ENCODE measurements at places on chromosomes 7 and 10.

DNA sequence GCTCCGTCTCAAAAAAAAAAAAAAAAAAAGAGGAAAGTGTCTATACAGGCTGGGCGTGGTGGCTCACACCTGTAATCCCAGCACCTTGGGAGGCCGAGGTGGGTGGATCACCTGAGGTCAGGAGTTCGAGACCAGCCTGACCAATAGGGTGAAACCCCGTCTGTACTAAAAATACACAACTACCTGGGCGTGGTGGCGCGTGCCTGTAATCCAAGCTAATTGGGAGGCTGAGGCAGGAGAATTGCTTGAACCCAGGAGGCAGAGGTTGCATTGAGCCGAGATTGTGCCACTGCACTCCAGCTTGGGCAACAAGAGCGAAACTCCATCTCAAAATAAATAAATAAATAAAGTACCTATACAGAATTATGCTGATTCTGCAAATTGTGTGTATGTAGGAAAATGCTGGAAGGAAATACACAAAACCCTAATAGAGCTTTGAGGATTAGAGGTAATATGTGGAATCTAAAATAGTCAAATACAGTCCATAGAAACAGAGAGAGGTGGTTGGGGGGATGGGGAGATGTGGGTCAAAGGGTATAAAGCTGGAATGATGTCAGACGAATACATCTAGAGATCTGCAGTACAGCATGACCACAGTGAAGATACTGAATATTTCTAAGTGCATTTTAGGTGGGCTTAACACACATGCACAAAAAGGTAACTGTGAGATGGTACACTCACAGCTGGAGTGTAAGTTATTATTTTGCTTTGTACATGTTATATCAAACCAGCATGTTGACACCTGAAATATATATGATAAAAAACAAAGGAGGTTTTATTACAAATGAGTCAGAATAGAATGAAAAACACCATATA is 174.5 kb upstream of the KLF14 start:
- DNase-seq = no peak

GRCh38 chr10:86785968-86786367 is 29.5 kb downstream of the BMPR1A start:
- DNase-seq = no peak

DNA sequence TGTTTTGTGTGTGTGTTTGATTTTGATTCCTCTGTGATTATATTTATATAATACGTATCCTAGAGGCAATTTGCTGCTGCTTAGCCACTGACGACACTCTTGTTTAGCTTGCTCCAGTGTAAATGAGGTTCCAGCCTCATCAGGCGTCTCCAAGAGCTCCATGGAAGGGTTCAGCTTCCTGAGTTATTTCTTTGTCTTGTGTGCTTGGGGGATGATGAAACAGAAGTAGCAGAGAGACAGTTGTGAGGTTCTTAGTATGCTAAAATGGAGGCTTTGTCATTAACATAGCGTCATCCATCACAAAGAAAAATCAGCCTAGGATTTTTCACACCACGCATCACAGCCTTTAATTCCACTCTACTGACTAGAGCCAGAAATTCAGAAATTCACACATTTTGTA is 85.1 kb downstream of the KLF6 start:
- DNase-seq = no peak

- DNase-seq = no peak
Observed at GRCh38 chr7:135929722-135930141, 47.4 kb downstream of the MTPN start.

- no peak for DNase-seq
Observed at GRCh38 chr7:128211626-128212025, 29.5 kb upstream of the LEP start.

GRCh38 chr7:13017333-13017857 is 330.0 kb downstream of the ARL4A start:
- no peak for DNase-seq

DNA sequence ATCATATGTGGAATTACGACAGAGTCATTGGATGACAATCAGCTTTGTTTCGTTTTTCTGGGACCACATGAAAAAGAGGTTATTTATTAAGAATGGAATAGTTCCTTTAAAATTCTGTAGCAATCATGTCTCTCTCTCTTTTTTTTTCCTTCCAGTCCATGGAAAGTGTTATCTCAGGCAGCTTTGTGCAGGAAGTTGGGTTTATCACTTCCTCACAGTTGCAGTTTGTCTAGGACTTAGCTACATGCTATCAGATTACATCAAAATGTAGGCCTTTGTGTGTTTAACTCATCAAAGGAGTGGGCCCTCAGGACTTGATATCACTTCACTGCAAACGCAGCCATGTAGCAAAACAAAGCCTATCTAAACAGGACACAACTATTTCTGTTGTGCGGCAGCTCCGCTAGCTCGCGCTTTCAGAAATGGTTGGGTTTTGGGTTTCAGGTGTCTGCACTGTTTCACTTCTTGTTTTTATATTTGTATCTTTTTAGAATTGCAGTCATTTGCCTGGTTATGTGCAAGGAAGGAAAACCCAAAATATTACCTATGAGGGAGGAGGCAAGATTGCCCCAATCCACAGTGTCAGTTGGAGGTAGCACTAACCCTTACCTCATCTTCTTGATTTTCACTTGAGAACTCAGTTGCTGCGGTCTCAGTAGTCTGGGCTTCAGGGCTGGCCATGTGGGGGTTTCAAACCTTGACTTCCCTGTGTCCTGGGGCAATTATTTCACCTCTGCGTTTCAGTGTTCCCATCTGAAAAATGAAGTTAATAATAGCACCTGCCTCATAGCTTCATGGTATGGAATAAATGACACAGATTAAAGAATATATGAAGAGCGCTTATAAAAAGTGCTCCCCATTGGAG is 66.7 kb downstream of the HHEX start:
- DNase-seq = no peak

GRCh38 chr10:78963074-78964034 is 105.4 kb upstream of the ZMIZ1 start:
- no peak for DNase-seq

GRCh38 chr7:52360541-52360940 is 674.9 kb upstream of the POM121L12 start:
- no peak for DNase-seq

GRCh38 chr7:112185005-112185834 is 21.0 kb downstream of the DOCK4 start:
- no peak for DNase-seq

- no peak for DNase-seq
Observed at GRCh38 chr10:124622866-124623536, 121.2 kb downstream of the FAM53B start.

GRCh38 chr7:96401200-96401599 is 79.3 kb upstream of the SLC25A13 start:
- DNase-seq = no peak
